Daoy (cell line): ENCODE measurements at places on chromosomes 6 and 20. TPM values are rescaled to one million over a fixed set of nuclear protein-coding genes. Genes with fewer than 3 reads are reported as not detected.

GRCh38 chr6:21772884-21773575, 179.5 kb downstream of the SOX4 start:
- DNase-seq = no peak

DNA sequence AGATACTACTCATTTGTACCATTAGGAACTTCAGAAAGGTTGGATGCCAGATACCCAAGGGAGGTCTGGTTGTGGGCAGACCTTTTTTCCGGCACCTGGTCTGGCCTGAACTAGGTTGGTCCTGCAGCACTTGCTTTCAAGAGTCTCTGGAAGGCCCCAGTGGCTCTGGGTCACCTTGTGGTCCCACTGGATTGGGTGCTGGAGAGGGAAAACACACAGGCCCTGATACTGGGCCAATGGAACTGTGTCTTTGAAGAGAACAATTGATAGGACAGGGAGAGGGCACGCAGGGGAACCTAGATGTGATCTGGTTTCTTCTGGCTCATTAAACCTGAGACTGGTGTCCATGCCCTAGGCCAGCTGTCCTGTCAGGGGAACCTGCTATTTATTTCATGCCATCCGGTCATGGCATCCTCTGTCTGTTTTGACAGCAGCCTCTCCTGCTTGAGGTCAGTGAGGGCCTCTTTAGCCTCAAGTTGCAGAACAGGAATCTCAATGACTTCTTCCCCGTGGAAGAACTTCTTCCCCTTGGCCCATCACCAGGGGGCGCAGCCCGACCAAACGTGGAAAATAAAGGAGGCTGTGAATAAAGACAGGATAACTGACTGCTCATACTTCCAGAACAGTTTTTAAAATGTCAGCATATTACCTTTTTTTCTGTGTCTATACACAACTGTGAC, 25.0 kb downstream of the TAF8 start:
- peak; percentile 72 for DNase-seq

GRCh38 chr6:163404825-163405265, 9.7 kb upstream of the QKI start:
- no peak for DNase-seq

TLDC2 gene
- total RNA-seq = not detected in 2 replicates

MAD2L1BP gene
- total RNA-seq = 24.1 and 59.5 TPM in 2 replicates

PRSS35 gene
- not detected in 2 replicates for total RNA-seq
